Gastrocnemius medialis (tissue), 4 donors: ENCODE measurements at places on chromosomes 7 and 10.

GRCh38 chr7:39353615-39354376 is 212.4 kb upstream of the YAE1 start:
- no peak for DNase-seq

DNA sequence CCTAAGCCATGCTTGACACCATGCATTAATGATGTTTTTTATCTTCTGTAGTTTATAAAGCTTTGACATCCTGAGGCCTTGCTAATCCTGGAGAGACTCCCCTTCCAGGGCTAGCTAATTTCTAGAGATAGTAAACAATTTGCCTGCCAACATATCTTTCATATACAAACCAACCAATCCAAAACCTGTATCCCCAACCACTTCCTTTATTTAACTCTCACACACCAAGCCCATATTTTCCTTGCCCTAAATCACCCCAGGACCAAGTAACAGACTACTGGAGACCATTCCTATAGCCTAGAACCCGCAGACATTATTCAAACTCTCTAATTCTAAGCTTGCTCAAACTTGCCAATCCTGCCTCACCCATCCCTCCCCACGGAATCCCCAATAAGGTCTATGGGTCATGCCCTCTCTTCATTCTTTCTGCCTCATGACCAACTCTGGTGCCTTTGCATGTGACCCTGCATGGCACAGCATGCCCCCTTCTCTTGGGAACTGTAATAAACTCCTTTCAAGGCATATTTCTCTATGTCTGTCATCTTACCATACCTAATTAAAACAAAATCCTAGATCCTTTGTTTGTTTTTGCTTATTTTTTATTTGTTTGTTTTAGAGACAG is 116.6 kb upstream of the CACUL1 start:
- DNase-seq: no peak

DNA sequence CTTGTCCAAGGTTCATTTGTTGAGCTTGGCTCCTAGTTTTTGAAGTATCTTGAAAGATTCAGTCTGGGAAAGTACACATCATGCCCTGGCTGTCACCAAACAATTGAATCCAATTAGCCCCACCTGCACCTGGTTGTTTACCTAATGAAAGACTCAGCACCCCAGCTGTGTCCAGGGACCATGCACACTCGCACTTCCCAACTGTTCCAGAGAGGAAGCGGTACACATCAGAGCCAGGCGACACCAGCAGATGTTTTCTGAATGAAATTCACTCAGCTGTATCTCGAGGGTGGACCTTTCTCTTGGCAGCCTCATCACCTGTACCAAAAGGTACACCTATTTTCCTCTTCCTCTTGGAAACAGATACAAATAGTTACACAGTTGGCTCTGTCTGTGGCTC is 216.4 kb upstream of the LRGUK start:
- no peak for DNase-seq

DNA sequence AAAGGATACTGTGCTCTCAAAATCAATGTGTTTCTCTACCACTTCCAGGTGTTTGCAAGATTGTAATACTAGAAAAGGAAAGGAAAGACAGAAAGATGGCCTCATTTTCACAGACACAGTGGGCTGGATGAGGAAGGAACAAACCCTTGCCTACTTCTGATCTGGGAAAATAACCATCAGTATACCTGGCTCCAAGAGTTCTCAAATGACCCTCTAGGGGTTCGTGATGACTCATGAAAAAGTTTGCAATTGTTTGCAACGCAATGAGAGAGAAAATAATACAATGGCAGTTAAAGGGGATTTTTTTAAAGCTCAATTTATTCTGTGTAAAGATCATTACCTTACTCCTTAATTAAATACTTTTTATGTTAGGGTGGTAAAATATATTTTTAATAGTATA is 197.6 kb upstream of the INHBA start:
- no peak for DNase-seq

GRCh38 chr10:91582153-91582554 is 50.7 kb downstream of the PPP1R3C start:
- DNase-seq: peak; percentile 98

DNA sequence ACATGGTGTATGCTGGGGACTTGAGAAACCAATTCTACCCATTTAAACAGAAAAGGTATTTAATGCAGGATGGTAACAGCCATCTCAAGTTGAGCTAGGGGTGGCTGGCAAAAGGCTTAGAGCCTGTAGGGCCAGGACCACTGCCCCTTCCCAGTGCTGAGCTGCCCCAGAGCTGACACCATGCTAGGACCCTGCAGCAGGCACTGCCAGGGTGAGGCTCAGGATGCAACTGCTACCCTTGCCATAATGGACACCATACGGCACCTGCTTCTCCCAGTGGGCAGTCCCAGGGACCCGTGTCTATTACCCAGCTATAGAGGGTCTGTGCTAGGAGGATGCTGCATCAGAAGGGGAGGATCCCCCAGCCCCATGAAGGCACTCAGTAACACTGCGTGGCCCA is 160.7 kb upstream of the ADCY1 start:
- no peak for DNase-seq

- DNase-seq: no peak
Measured at GRCh38 chr10:95864906-95865813, 42.6 kb upstream of the CC2D2B start.

DNA sequence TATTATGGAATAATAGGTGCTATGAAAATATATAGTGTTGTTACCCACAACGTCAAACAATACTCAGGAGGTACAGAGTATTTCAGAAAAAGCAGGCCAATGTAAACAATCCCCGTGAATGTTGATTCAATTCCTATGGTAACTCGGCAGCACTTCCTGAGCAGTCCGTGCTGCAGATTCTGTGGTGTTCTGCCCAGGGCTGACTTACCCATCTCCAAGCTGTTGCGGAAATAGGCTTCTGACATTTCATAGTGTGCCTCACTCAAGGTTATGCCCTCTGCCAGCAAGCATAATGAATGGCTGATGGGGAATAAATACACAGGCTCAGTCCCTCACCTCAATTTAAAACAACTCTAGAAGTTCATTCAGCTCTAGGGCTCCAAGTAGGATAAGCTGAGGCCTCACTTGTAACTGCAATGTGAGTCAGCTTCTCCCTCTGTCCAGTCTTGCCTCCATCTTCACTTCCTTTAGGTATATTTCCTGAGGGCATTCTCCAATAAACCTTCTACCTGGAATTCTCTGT is 177.6 kb downstream of the GNAI1 start:
- no peak for DNase-seq

DNA sequence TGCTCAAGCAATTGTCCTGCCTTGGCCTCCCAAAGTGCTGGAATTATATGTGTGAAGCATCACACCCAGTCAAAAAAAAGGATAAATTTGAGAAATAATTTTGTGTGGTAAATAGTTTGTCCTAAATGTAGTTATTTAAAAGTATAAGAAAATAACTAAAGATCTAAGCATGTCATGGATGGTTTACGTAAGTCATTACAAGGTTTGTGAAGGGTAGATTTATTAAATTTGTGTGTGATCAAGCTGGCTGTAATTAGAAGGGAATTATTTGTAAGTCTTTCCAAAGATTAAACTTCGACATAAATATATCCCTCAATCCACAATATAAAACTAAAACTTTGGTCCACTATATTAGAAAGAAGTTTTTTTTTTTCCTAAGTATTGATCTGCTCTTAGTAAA is 28.6 kb downstream of the ORC5 start:
- no peak for DNase-seq

GRCh38 chr10:36725581-36726520 is 399.5 kb upstream of the ANKRD30A start:
- peak; percentile 31 for DNase-seq

- no peak for DNase-seq
Measured at GRCh38 chr7:1585142-1585981, 15.5 kb upstream of the PSMG3 start.

GRCh38 chr10:121845044-121845784 is 82.6 kb downstream of the ATE1 start:
- DNase-seq: no peak

DNA sequence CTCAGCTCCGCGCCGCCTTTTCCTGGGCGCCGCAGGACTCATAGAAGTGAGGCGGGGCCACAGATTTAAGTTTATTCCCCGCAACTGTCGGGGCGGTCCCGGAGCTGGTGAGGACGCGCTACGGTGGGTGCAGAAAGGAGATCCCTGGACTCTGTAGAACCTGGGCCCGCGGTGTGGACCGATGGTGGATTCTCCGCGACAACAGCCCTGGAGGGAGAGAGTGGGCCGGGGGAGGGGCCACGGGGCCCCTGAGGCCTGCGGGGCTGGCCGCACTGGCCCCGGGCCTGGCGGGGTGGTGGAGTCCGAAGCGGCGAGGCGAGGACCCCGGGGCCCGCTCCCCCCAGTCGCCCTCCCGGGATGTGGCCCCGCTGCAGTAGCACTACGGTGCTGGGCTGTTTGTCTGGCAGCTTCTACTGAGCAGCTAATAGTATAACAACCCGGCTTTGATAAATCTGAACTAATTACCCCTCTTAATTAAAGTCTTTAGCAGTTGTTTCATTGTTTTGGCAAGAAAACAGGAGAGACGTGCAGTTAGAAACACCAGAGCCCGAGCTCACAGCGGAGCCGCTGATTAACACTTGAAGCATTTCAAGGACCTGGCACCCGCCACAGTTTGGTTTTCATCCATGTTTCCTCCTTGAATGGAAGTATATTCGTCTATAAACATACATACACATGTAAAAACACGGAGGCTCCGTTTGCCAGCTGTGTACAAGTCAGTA is 4.2 kb downstream of the FEZF1 start:
- no peak for DNase-seq

- DNase-seq: no peak
Measured at GRCh38 chr7:45219801-45220435, 62.3 kb downstream of the RAMP3 start.

- DNase-seq: no peak
Measured at GRCh38 chr7:135704698-135705097, 23.3 kb downstream of the SLC13A4 start.

- no peak for DNase-seq
Measured at GRCh38 chr7:40077849-40078248, 56.6 kb downstream of the MPLKIP start.

GRCh38 chr7:11830582-11831155 is 1.3 kb downstream of the THSD7A start:
- DNase-seq: no peak

DNA sequence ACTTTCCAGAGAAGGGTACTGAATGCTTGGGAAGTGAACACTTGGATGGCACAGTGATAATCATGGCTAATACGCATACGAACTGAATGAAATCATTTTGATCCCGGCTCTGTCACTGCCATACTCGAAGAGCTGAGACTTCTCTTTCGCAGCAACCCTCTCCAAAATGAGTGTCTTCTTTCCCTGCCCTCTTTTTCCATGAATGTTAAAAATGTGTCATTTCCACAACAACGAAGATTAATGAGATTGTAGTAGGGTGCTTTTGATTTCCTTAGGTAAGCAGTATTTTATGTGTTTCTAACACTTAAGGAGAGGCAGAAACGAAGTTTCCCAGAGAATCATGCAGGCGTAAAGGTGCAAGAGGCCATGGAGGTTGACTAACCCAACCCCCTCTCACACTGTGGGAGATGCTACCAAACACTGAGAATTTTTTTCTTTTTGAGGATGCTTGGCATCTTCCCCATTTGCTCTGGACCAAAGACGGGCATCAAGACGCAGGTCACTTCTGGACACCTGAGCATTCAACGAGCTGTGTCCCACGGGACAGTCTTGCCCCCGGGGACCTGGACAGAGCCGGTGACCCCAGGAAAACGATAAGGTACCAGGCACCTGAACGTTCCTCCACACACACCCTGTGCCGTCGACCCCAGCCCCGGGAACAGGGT is 823 bp downstream of the COPG2 start:
- DNase-seq: no peak

GRCh38 chr7:22402250-22402649 is 45.3 kb upstream of the RAPGEF5 start:
- DNase-seq: no peak

- DNase-seq: no peak
Measured at GRCh38 chr7:6198689-6199595, 73.5 kb downstream of the CYTH3 start.

- DNase-seq: no peak
Measured at GRCh38 chr10:125130916-125131315, 29.4 kb downstream of the CTBP2 start.

GRCh38 chr7:139746652-139747051 is 31.1 kb downstream of the HIPK2 start:
- DNase-seq: no peak

GRCh38 chr7:91397612-91398011 is 133.4 kb downstream of the FZD1 start:
- no peak for DNase-seq

DNA sequence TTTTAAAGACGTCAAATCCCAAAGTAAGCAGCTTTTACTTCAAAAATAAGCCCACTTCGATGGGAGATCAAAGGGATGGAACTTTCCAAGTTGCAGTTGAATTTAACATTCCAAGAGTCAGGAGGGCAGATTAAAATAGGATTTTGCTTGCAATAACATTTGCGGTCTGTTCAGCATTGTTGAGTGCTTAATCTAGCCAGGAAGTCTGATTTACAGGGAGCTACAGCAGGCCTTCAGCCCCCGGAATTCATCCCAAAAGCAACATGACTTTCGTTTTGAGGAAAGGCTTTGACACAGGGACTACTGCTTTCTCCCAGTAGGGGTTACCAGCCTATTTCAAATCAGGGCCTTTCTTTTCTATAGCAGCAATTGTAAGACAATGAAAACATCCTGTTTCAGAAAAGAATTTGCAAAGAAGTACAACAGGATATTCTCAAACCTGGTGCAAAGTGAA is 279.6 kb upstream of the PITRM1 start:
- no peak for DNase-seq

DNA sequence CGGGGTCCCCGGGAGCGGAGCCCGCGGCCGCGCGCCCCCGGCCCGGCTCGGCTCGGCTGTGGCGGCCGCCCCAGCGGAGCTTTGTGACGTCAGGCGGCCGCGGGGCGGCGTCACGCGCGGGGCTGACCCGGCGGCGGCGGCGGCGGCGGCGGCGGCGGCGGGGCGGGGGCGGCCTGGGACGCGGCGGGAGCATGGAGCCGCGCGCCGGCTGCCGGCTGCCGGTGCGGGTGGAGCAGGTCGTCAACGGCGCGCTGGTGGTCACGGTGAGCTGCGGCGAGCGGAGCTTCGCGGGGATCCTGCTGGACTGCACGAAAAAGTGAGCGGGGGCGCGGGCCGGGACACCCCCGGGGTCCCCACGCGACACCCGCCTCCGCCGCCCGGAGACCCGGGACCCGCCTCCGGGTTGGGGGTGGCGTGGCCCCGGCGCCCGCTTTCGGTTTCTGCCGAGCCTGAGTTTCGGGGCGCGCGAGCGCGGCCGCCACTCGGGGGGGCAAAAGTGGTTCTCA is at the start of gene PWWP2B:
TSS of gene PWWP2B (plus strand) at position 165 of the 506 bp plus-strand sequence. CDS start at position 192, 27 bp downstream.
- no peak for DNase-seq

GRCh38 chr7:82472966-82473365 is 29.4 kb upstream of the CACNA2D1 start:
- no peak for DNase-seq

GRCh38 chr7:106848851-106849442 is 16.1 kb upstream of the PIK3CG start:
- no peak for DNase-seq
